ENCODE measurements at places on chromosomes 16 and 17.

- no peak for DNase-seq
Measured at GRCh38 chr17:57505841-57506773, 239.0 kb downstream of the CCDC182 start.

- no peak for DNase-seq
Measured at GRCh38 chr16:19230575-19230974, 55.0 kb upstream of the CLEC19A start.

DNA sequence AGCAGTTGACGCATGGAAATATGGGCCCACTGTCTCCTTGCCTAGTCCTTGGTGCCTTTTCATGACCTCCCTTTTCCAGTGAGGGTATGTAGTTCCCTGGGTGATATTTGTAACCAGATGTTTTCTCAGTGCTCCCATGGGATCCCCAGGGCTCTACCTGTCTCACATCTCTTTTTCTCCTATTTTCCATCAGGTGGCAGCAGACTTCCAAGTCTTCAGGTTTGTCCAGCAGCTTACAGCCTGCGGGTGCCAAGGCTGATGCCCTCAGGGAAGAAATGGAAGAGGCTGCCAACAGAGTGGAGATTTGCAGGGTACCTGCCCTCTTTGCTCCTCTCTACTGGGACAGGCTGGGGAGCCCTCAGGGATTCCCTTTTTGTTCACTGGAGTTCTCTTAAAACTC, 89.1 kb downstream of the ELAC2 start:
- DNase-seq, result no peak

DNA sequence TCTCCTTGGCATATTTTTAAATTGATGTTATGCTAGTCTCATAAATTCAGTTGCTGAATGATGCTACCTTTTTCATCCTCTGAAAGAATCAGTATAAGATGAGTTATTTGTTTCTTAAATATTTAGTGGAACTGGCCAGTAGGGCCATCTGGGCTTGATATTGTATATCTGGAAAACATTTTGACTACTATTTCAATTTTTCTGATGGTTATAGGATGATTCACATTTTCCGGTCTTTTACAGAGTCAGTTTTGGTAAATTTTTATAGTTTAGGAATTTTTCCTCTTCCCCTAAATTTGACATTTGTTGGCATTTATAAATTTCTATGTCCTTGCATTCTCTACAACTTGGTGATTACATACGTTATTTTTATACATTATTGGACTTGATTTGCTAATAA, 296.3 kb upstream of the AXIN2 start:
- no peak for DNase-seq

DNA sequence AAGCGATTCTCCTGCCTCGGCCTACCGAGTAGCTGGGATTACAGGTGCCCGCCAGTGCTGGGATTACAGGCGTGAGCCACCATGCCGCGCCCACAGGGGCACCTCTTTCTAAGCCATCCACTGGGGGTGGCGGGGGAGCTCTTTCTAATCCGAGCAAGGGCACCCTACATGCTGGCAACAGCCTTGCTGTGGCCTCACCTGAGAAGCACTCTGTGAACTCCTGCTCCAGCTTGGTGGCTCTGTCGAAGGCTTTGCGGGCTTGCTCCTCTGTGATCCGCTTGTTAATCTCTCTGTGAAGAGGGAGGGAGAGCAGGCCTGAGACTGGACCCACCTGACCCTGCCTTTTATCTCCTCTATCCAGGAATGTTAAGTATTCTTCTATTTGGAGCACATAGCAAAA, 11.9 kb upstream of the ASGR1 start:
- DNase-seq, result no peak
